ENCODE measurements at places on chromosomes 16 and 17. TPM values are rescaled to one million over a fixed set of nuclear protein-coding genes. Genes with fewer than 3 reads are reported as not detected.

CD300LG gene
- 0.81 TPM for total RNA-seq

GRCh38 chr16:78642621-78643285, 543.3 kb downstream of the WWOX start:
- DNase-seq: no peak

RAI1 gene
- total RNA-seq: 38.1 TPM

OR1A1 gene
- total RNA-seq: not detected

DNA sequence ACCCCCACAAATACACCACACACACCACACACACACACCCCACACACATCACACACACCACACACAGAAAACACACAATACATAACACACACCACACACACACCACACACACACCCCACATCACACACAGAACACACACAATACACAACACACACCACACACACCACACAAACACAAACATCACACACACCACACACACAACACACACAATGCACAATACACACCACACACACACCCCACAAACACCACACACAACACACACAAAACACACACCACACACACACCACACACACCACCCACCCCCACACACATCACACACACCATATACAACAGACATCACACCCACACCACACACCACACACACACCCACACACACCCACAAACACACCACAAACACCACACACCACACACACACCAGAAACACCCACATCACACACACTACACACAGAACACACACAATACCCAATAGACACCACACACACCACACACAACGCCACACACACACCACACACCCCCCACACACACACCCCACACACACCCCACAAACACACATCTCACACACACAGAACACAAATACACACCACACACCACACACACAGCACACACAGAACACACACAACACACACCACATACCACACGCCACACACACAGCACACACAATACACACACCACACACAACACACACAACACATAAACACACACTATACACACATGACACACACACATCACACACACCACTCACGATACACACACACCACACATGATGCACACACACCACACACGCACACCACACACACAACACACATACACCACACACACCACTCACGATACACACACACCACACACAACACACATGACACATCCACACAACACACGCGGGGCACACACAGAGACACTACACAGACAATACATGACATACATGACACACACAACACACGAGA, 11.0 kb upstream of the GCGR start:
- DNase-seq: no peak

ZSCAN10 gene
- not detected for total RNA-seq

- DNase-seq: no peak
These were observed 15.6 kb upstream of the PDK2 start for GRCh38 chr17:50079334-50080095.

TP53TG3F gene
- not detected for total RNA-seq

SPAG9 gene
- total RNA-seq: 116 TPM

C16orf74 gene
- 2.7 TPM for total RNA-seq

GRCh38 chr17:69492410-69493071, 78.0 kb downstream of the MAP2K6 start:
- DNase-seq: no peak

- DNase-seq: peak; percentile 87
These were observed 114.1 kb downstream of the PITPNC1 start for GRCh38 chr17:67491009-67491680.

DNA sequence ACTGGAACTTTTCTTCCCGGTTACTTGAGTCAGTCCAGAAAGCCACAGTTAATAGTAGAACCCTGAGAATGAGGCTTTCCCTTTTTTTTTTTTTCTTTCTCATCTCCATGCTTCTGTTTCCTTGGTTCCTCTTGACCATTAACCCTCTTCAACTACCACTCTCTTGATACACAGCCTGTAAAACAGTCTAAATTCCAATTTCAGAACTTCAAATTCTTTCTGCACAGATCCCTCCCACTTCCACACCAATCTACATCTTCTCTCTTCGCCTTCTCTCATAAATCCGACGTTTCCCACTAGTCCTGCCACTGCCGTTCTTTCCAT, 588 bp downstream of the METTL16 start:
- DNase-seq: no peak

DNA sequence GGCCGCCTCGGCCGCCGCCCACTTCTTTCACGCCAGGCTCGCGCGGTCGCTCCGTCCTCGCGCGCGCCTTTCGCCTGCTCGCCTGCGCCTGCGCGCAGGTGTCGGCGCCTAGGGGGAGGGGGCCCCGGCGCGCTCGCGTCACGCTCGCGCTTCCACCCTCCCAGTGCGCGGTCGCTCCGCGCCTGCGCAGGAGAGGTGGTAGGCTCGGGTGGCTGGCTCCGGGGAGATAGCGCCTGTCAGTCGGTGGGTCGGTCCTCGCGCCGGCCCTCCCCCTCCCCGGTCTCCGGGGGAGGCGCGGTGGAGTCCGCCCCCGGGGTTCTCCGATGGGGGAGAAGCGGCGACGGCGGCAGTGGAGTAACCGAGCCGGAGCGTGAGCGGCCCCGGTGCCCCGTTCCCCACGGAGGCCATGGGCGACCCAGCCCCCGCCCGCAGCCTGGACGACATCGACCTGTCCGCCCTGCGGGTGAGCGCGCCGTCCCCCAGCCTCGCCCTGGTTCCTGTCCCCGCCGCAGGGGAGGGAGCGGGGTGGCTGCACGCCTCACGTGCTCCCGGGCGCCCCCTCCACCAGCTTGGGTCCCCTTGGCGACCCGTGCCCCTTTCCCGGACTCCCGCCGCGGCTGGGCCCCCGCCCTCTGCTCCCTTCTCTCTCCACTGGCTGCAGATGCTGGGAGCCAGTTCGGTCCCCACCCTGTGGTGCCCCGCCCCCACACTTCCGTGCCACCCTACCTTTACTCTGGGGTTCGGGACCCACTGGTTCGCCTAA, at the start of gene MINK1:
Gene MINK1 (plus strand): TSS at position 163 of the 763 bp plus-strand sequence. CDS start 244 bp downstream, at position 407.
- DNase-seq: peak; percentile 95

AARS1 gene
- total RNA-seq: 113 TPM

DNA sequence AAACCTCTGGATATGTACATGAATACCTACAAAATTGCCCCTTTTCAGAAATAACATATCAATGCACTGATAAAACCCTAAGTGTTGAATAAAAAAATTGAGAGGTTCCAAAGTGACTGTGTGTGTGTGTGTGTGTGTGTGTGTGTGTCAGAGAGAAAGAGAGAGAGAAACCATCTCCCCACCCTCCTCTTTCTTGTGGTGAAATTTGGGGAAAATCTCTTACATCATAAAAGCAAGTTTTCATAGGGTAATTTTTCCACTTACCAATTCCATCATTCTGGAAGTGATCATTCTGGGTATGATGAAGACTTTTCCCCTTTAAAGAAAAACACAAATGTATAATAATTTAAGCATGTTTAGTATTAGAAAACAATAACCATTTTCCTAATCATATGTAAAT, 79.3 kb downstream of the CACNG1 start:
- no peak for DNase-seq

DNA sequence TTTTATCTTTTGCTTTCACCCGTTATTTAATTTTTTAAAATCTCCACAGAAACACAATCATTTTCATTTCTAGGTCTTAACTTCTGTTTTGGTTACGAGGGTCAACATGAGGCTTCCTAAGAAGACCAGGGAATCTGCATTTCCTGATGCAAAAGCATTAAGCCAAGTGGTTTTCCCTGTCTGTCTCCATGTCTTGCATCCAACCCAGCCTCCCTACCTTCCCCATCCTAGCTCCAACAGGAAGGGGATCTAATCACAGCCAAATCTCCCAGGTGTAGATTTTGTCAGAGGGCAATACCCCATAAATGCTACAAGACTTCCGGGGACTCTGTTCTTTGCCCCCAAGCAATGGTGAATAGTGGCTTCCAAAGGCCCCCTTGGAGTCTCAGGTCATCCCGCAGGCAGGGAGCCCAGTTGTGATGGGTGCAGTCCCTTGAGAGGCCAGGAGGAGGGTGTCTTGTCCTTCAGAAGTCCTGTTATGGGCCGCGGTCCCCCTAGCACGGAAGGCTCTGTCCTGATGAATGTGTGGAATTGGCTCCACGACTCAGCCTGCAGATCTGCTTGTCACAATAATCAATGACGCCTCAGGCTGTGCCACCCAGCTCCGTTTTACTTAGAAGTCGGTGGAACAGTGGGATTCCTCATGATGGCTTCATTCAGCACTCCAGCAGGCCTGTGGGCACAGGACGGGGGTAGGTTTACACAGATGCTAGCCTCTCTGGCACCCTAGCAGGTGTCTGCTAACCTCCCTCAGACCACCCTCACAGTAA, 141.1 kb downstream of the RGS9 start:
- DNase-seq: no peak

DNA sequence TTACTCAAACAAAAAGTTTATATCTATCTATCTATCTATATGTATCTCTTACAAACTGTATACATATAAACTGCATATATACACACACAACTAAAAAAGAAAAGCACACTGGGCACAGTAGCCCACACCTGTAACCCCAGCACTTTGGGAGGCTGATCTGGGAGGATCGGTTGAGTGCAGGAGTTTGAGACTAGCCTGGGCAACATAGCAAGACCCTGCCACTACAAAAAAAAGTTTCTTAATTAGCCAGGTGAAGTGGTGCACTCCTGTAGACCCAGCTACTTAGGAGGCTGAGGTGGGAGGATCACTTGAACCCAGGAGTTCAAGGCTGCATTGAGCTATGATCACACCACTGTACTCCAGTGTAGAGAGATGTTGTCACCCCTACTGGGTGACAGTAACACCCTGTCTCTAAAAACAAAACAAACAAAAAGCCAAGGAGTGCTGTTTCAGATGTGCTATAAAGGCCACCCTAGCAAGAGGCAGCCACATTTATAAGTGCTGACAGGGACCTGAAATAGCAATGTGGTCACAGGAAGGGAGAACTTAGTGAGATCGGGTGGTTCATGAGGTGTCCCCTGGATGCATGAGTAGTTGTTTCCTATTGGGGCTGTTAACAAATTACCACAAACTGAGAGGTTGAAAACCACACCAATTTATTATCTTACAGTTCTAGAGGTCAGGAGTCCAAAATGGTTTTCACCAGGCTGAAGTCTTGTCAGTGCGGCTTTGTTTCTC, 4.8 kb downstream of the CD2BP2 start:
- DNase-seq: no peak

GRCh38 chr17:8467527-8467926, 31.8 kb downstream of the NDEL1 start:
- DNase-seq: no peak

CD300LF gene
- total RNA-seq: 38.0 TPM

- DNase-seq: no peak
These were observed 356.4 kb upstream of the GOT2 start for GRCh38 chr16:59090541-59090940.

DNA sequence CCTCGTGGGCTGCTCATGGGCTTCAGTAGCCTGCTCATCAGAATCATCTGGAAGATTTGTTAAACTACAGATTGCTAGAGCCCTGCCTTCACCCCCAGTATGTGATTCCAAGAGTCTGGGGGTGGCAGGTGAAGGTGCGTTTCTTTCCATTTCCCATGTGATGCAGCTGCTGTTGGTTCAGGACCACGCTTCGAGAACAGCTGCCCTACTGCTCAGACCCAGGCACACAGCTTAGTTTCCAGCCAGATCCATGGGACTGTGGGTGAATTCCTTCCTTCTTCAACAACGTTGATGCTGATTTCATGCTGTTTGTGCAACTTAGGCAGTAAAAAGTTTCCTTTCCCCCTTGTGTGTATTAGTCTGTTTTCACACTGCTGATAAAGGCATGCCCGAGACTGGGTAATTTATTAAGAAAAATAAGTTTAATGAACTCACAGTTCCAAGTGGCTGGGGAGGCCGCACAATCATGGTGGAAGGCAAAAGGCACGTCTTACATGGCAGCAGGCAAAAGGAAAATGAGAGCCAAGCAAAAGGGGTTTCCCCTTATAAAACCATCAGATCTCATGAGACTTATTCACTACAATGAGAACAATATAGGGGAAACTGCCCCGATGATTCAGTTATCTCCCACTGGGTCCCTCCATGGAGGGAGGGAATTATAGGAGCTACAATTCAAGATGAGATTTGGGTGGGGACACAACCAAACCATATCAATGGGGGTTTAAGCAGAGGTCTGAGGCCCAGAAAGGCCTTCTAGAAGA, 159.2 kb downstream of the XYLT1 start:
- no peak for DNase-seq

DNA sequence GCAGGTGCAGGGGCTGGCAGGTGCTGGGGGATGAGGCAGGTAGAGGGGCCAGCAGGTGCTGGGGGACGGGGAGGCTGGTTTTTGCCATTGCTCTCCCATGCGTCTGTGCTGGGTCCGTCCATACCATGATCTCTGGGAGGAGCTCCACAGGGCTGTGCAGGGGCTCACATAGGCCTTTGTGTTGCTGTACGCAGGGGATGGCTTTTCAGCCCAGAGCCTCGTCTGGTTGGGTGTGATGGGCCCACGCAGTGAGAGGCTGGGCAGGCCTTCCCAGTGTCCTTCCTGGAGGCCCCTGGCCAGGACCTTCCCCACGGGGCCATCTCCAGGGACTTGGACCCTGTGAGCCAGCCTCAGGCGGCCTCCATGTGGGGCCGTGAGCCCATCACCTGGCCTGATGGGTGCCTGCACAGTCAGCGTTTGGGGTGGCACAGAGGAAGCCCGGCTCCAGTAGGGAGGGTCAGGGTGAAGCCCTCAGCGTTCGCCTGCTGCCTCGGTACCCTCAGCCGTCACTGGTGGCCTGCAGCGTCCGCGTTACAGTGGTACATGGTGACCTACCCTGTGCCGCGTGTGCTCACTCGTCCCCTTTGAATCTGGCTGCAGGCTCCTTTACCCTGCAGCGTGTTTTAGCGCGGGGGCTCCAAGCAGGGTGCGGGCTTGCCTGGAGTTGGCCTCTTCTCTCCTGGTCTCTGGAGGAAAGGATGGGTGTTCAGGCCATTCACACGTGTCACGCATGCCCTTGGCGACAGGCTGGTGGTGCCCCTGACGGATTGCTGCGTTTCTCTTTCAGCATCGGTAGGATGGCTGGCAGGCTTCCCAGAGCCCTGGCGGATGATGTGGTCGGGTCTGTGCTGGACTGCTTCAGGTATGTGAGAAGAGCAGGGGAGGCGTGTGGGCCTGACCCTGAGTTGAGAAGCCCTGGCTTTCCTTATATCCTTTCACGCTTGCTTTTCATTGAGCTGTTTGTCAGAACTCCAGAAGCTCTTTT, 30.6 kb downstream of the ZNF750 start:
- no peak for DNase-seq

DNA sequence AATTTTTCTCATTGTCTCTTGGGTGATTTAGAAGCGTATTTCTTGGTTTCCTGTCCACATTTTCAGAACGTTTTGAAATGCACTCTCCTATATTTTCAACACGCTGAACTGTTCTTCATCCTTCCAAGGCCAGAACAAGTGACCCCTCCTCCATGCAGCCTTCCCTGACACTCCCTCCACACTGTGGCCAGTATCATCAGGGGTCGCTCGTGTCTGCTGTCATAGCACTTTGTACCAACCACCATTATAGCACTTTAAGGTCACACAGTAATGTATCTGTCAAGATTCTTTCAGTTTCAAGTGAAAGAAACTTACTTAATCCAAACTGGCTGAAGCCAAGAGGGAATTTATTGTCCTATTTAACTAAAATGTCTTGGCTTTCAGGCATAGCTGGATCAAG, 17.5 kb upstream of the IL21R start:
- DNase-seq: no peak

All from upper lobe of right lung (tissue), 1 donor.